Stimulated activated CD4-positive, alpha-beta T cell treated with anti-CD3 and anti-CD28 coated beads, Interleukin-4, amount 100 ng/mL, for 4 hours (primary cell): ENCODE measurements at places on chromosomes 6 and 20.

- no peak for DNase-seq
These were observed 825 bp downstream of the RIMS1 start for GRCh38 chr6:71887006-71887743.

DNA sequence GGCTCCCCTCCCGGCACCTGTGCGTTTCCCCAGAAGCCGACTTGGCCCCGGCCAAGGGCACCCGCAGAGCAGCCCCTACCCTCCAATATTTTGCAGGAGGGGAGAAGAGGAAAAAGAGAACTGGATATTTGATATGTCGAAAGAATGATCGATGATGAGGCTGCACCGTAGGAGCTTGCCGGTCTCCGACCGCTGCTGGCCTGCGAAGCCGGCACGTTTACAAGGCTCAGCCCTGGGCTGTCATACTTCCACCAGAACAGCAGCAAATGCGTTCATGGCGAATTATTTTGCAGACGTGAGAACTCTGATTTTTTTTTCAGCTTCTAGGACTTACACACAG lies 296.7 kb downstream of the TFAP2C start:
- DNase-seq, result no peak

DNA sequence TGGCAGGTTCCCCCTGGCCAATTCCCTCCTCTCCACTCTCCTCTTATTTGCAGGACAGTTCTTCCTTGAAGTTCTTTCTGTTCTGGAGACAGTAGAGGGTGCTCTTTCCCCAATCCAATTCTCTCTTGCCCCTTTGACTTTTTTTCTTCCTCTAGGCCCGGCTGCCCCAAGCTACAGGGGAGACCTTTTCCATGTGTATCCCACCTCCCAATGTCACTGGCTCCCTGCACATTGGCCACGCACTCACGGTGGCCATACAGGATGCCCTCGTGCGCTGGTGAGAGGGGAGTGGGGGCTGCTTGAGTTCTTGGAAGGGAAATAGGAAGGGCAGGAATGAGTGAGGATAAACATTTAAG lies 1.5 kb downstream of the VARS2 start:
- no peak for DNase-seq

DNA sequence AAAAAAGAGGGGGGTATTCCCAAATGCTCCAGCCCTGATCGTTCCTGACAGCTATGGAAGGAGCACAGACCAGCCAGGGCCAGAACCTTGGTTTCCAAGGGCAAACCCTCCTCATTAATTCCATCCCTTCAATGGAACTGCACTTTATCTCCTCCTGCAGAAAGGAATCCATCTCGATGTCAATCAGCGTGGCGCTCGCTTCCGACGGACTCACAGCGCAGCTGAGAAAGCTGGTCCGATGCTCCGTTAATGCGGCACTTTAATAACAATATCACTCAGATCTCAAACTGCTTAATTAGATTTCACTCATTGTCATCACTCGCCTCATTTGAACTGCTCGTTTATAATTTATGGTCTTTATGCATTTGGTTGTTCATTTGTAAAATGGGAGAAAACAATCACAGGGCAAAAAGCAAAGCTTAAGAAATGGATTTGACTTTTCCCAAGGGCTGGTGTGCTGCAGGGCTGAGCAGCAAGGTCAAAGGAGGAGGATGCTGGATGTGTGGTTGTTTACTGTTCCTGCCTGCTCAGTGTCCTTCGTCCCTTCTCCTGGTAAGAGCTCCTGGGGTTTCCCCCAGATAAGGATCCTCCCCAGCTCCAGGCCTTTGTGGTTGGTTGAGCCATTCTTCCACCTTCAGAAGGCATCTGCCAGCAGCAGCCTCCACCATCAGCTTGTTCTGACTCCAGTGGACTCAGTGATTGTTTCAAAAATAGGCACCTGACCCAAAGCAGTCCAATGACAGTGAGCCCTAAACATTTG lies 152.7 kb downstream of the ANKRD60 start:
- DNase-seq, result no peak

GRCh38 chr20:32316667-32317066 lies 39.2 kb downstream of the KIF3B start:
- no peak for DNase-seq

- no peak for DNase-seq
These were observed 56.4 kb upstream of the CNKSR3 start for GRCh38 chr6:154566866-154567265.

GRCh38 chr6:108677894-108678293 lies 117.2 kb downstream of the FOXO3 start:
- DNase-seq, result no peak

GRCh38 chr6:125120054-125120590 lies 33.5 kb upstream of the TPD52L1 start:
- DNase-seq, result no peak

DNA sequence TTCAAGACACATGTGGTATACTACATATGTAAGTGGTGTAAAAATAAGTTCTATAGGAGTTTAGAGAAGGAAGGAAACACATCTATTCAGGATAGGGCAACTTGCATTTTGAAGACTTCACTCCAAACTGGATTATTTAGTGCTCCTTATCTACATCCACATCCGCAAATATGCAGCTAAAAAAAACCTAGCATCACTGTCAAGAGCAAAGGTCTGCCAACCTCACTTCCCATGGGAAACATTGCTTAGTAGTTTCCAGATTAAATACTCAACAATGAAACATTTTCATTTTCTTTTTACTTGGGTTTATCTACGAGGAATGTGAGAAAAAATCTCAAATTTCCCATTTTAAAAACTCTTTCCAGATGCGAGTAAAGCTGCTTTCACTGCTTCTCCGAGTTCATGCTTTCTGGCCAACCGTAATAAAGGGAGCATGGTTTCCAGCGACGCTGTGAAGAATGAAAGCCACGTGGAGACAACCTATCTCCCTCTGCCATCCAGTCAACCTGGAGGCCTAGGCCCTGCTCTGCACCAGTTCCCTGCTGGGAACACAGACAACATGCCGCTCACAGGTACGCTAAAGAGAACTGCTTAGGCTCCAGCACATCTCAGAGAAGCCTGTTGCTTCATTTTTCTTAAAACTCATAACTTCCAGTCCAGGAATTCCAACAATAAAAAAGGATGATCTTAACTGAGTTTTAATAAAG lies 48.2 kb downstream of the RFX6 start:
- DNase-seq, result no peak

DNA sequence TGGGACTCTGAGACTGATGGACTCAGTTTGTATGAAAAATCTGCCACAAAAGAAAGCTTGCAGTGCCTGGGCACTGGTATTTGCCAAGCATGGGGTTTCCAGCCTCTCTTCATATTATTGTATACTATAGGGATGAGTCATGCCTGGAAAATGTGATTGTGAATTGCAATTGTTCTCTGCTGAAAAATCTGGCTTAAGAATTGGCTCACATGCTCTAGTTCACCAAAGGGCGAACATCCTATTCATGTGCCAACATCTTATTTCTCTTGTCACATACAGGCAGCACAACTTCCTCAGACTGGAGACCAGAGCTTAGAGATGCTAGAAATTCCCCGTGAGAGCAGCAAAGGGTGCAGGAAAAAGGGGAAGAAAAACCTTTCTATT lies 103.6 kb upstream of the KCNK16 start:
- DNase-seq, result no peak

DNA sequence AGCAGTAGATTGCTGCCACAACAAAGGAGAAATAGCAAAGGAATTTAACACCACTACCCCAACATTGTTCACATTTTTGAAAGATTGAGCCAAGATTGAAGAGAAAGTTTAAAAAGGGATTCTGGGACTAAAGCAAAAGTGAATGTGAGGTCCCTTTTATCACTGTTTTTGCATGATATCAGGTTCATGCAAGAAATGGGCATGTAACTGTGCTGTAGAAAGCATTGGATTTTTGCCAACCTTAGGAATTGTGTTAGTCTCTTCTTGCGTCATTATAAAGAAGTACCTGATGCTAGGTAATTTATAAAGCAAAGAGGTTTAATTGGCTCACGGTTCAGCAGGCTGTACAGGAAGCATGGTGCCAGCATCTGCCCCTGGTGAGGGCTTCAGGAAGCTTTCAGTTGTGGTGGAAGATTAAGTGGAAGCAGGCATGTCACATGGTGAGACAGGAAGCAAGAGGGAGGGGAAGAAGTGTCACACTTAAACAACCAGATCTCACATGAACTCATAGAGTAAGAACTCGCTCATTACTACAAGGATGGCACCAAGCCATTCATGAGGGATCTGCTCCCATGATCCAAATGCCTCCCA lies 4.6 kb upstream of the GJB7 start:
- DNase-seq, result no peak

GRCh38 chr6:149357726-149358538 lies 40.4 kb downstream of the TAB2 start:
- no peak for DNase-seq

DNA sequence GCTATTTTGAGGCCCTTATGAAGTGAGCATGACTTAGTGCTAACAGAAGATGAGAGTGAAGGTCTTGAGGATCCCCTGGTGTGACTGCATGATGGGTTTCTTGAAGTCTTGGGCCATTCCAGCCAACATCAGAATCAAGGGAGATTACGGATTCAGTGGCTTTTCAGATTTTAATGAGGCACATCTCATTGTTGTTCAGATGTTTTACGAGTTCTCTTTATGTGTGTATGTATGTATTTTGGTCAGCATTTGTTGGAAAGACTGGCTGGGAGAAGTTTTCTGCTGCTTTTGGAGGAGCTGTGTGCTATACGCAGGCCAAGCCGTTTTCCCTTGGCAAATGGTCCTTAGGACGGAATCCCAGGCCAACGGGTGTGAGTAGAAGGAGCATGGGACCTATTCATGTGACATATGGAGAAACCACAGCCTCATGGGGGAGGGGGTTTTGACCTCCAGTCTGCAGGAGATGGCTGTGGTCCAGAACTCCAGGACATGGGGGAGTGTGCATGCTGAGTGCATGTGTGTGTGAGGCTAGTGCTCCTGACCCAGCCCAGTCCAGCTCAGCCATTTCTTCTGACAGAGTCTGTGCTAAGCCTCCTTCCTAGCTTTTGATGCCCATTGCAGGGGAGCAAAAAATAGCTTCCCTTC lies 35.3 kb downstream of the CHMP4B start:
- DNase-seq, result no peak
